Mesothelial cell of epicardium (in vitro differentiated cells): ENCODE measurements at places on chromosomes 1 and 21.

DNA sequence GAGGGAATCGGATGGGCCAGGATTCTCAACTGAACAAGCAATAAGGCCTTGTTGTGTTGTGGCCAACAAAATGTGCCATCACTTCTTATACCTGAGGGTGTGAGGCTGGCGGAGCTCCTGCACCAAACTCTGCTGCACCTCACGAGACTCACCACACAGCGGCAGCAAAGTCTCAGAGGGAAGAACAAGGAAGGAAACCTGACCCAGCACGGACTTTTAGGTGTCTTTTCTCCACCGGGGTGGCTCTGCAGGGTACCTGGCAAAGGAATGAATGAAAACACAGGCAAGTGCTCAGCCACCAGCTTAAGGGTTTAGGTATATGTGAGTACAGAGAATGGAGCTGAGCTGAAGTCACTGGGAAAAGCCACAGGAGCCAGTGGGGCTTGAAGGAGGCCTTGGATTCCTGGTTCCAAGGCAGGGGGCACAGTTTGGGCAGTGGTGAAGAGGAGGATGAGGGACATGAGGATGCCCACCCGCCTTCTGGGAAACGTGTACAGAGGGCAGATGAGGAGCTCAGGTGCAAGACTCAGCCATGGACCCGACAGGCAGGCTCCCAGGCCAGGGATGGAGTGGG lies 31.1 kb upstream of the HSD3B1 start:
- peak; percentile 37 for DNase-seq

GRCh38 chr21:25887166-25887565 lies 152.4 kb downstream of the GABPA start:
- DNase-seq = no peak

- DNase-seq = peak; percentile 98
These were observed at the start of gene DUSP10 for GRCh38 chr1:221741703-221742554. TSS of gene DUSP10 (minus strand) at chr1:221742089. CDS start at chr1:221739744, 2,345 bp downstream.

GRCh38 chr1:101376121-101377083 lies 139.6 kb downstream of the S1PR1 start:
- DNase-seq = no peak

DNA sequence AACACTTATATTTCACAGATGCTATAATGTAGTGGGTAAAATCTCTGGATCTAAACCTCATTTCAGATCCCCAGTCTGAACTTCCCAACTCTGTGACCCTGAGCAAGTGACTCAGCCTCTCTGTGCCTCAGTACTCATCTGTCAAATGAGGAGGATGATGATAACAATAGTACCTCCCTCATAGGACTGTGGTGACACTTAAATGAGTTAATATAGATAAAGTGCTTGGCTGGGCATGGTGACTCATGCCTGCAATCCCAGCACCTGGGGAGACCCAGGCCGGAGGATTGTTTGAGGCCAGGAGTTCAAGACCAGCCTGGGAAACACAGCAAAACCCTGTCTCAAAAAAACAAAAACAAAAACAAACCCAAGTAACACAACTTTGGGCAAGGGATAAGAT lies 4.7 kb upstream of the ECE1 start:
- no peak for DNase-seq

DNA sequence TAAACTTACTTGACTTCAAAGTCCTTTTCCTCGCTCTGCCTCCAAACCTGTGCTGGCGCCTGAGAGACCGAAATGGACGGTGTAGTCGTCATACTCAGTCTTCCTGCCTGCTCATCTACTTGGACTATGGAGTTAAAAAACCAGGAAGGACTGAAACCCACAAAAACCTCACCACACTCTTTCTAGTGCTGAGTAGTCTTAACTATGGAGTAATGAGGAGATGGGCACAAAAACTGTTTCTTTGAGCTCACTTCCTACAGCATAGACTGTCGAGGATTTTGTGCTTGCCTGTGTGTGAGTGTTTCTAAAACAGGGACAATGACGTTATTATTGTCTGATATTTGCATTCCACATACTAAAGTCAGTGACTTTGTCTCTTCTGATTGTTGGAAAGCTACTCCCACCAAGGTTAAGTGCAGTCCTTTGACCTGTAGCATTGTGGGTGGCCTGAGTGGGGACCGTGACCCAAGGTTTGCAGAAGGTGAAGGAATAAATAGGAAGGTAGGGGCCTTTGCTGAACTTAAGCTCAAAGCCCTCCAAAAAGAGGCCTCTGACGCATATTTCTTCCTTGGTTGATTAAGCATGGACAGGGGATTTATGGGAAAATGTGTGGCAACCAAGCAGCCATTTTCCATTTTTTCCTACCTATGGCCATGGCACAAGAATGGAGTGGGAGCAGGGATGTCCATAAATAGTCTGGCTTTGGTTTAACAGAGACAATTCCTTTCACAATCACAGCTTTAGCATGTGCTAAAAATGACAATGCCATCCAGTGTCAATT lies 109.6 kb downstream of the ZBTB18 start:
- no peak for DNase-seq

- DNase-seq = peak; percentile 67
These were observed 33.6 kb downstream of the SPAG17 start for GRCh38 chr1:118151312-118151937.

GRCh38 chr21:39504230-39504629 lies 52.5 kb downstream of the SH3BGR start:
- no peak for DNase-seq

DNA sequence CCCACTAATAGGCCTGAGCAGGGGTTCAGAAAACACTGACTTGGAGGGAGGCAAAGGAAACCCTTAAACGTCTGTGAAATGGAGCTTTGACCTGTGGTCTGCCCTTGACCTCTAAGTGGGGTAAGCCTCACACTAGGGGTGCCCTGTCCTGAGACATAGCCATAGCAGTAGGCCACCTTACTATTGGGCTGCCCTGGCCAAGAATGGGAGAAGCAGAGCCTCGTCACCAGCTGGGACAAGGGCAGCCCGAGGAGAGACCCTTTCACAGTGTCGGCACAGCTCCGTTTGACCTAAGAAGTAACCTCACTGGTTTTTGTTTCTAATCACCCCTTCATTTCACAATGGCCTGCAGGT lies 26.4 kb upstream of the IFNAR2 start:
- DNase-seq = no peak

GRCh38 chr1:15700508-15700907 lies 16.4 kb downstream of the PLEKHM2 start:
- DNase-seq = no peak

- no peak for DNase-seq
These were observed 458 bp upstream of the KRTAP10-4 start for GRCh38 chr21:44572959-44573583.

GRCh38 chr1:205961405-205961804 lies 18.1 kb upstream of the SLC26A9 start:
- DNase-seq = no peak

DNA sequence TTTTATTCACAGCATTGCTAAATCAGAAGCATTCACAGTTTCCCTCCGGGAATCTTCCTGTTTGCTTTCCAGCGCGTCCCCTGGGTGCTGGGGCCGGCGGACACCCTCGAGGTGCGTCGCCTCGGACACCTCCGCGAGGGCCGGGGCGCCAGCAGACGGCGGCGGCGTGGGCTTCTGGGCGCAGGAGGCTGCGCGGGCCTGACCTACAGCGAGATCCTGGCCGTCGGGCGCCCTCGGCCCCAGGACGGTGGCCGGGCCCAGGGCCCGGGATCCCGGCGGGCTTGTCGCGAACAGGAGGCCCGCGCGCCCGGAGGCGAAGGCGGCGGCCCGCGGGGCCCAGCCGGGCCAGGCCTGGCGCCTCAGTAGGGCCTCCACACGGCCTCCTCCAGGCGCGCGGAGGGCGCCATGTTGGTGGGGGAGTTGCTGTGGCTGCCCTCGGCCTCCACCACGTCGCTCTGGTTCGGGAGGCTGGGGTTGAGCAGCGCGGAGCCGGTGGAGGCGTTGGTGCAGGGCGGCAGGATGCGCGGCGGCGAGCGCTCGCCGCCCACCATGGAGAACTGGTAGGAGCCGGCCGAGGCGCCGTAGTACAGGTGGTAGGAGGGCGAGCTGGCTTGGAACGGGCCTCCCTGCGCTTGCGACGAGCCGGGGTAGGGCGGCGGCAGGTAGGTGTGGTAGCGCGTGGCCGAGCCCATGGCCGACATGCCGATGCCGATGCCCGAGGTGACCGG lies 123.1 kb downstream of the CLIC6 start:
- DNase-seq = no peak

GRCh38 chr1:207884266-207885029 lies 26.5 kb downstream of the CD34 start:
- no peak for DNase-seq

- no peak for DNase-seq
These were observed 251.1 kb upstream of the ADGRL2 start for GRCh38 chr1:81549588-81550127.

- DNase-seq = no peak
These were observed 14.9 kb upstream of the MED18 start for GRCh38 chr1:28313702-28314546.

DNA sequence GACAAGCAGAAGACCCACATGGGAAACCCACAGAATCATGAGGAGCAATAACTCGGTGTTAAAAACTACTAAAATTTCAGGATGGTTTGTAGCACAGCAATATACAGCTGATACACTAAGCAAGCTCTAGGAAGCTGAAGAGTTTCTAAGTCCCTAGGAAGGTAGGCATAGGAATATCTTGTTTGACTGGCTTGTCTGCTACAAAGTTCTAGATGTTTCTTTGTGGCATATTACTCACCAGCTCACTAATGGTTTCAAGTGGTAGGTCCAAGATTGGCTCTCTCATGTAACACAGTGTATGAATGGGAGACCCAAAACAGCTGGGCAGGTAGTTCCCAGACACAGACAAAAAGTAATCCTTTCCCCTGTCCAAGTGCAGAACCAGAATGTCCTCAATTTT lies 13.3 kb upstream of the MTF1 start:
- no peak for DNase-seq

DNA sequence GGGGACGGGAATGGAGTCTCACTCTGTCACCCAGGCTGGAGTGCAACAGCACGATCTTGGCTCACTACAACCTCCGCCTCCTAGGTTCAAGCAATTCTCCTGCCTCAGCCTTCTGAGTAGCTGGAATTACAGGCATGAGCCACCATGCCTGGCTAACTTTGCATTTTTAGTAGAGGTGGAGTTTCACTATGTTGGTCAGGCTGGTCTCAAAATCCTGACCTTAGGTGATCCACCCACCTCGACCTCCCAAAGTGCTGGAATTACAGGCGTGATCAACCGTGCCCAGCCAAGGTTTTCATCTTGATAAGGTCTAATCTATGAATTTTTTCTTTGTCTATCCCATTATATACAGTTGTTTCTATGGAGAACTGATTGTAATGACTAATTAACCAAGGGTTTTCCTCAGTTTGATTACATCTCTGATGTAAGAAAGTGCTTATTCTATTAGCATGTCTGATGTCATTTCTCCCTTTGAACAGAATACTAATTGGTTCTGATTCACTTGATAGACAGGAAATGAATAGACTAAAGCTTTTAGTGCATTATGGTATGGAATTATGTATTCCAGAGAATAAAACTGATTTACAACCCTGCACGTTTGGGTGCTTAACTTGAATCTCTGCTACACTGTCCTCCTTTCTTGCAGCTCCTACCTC lies 11.9 kb downstream of the PACC1 start:
- no peak for DNase-seq

DNA sequence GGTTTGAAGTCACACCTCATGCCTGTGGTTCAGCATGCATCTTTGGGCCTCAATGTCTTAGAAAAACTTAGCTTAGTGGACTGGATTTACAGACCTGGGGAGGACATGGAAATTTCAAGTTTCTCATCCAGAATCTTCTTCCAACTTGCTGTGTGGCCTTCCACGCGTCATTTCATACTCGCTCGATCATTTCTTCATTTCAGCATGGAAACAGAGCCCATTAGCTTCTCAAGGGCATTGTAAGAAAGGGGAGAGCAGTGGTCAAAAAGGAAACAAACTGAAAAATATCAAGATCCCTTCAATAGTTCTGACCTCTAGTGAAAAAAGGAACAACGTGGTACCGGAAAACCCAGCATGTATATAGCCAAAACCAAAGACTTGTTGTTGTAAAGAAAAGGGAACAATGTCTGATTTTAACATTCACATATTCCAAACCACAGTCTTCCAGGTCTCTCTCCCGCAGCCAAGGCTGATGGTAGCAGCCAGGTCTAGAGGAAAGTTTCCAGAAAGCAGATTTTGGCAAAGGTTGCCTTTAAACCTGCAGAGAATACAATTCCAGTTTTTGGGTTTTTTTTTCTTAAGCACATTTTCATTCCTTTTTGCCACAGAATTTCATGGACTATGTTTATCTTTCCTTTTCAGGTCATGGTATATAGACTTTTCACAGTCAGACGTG lies 97.0 kb upstream of the CDC42BPA start:
- DNase-seq = no peak

DNA sequence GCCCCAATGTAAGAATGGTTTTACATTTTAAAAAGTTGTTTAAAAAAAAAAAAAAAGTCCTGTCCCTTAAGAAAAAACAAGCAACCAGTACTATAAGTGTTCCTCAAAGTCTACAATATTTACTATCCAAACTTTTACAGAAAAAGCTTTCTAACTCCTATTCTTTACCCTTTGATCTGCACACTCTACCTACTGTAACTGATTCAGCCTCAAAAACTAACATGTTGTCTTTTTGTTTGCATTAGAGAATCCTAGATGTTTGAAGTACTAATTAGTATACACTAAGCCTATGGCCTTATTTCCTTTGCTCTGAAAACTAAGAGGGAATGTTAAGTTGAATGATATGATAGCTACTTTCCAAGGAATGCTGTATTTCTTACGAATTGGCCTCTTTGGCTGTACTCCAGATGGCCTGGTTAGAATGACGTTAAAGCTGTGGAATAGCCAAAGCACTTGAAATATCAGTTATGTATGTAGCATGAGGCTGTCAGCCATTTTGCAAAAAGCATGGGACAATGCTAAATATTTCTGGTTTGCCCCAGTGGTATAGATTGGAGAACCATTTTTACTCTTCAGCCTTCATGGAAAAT lies 234.8 kb downstream of the GPR52 start:
- no peak for DNase-seq

DNA sequence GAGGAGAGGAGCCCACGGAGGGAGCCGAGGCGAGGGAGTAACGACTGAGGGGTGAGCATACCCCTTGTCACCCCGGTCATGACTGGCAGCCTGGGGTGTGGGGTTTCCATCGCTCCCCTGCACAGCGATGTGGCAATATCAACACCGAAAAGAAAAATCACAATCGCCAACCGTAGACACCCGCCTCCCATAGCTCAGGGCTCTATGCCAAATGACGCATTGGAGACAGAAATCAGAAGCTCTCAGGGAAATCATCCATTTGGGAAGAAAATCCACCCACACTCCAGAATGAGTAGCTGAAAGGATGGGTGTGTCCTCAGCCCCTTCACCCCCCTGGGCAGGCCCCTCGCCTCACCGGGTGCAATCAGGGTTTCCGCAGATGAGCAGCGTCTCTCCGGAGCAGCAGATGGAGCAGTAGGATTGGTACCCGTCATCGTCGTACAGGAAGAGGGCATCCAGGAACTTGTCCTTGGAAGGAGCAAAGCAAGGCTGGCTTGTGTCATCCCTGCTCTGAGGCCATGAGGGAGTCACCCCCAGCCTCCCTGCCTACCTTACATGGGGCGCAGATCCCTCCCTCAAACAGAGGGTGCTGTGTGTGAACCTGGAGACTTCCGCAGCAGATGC lies 2.5 kb downstream of the DNMT3L start:
- no peak for DNase-seq

GRCh38 chr1:29062157-29062942 lies 61.4 kb downstream of the TMEM200B start:
- no peak for DNase-seq

- no peak for DNase-seq
These were observed 44.8 kb downstream of the NRDC start for GRCh38 chr1:51833700-51834099.
